Right ventricle myocardium superior (tissue), 1 donor: ENCODE measurements at places on chromosomes 6 and 20. TPM values are rescaled to one million over a fixed set of nuclear protein-coding genes. Genes with fewer than 3 reads are reported as not detected.

- no peak for DNase-seq
These were observed 13.9 kb upstream of the BFSP1 start for GRCh38 chr20:17545127-17545526.

DNA sequence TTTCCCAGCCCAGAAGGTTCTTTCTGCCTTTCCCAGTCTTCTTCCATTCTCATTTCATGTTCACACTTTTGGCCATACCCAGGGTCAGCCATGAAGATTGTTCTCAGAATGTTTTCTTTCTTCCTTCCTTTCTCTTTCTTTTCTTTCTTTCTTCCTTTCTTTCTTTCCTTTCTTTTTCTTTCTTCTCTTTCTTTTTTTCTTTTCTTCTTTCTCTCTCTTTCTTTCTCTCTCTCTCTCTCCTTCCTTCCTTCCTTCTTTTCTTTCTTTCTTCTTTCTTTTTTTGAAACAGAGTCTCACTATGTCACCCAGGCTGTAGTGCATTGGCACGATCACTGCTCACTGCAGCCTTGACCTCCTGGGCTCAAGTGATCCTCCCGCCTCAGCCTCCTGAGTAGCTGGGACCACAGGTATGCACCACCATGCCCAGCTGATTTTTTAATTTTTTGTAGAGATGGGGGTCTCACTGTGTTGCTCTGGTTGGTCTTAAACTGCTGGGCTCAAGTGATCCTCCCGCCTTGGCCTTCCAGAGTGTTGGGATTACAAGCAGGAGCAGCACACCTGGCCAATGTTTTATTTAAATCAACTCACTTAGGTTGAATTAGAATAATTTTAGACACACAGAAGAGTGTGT is 13.1 kb upstream of the FAM110A start:
- no peak for DNase-seq

- DNase-seq: no peak
These were observed 51.9 kb upstream of the SLC22A16 start for GRCh38 chr6:110528101-110528929.

Gene ID4
- total RNA-seq: 1.4 TPM

DNA sequence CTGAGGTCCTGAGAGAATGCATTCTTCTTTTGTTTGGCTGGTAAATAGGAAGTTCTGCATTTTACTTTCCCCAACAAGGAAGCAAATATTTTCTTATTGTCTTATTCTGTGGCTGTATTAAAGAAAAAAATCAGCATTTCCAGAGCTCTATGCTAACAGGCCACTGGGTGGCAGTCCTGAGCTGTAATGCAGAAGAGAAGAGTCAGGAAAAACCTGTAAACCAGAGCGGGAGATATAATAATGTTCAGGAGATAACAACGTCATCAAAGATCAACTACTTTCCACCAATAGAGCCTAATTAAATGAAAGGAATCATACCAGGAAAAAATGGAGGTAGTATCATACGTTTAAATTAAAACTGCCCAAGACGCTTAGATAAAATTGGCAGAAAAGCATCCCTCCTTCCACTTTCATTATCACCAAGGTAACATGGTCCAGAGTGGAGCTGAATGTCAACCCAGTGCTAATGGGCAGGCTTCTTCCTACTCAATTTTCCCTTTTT is 55.6 kb upstream of the CARMIL1 start:
- peak; percentile 69 for DNase-seq

DNA sequence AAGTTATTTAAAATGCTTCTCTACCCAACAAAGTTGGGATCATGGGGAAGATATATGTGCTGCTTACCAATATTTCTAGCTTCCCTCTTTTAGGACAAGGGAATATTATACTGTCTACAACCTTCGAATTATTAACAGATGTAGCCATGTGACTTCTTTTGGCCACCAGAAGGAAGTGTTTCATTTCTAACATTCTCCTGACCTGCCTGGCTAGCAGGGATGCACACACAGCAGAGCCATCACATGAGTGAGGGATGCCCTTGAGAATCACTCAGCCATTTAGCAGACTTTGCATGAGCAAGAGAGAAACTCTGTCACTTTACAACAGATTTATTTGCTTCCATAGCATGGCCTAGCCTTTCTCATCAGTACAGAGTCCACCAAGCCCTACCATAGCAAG is 230.7 kb upstream of the MARCKS start:
- no peak for DNase-seq
